Activated naive CD8-positive, alpha-beta T cell treated with anti-CD3 and anti-CD28 coated beads for 36 hours (primary cell): ENCODE measurements at places on chromosomes 2 and 18. TPM values are rescaled to one million over a fixed set of nuclear protein-coding genes. Genes with fewer than 3 reads are reported as not detected.

The ANKRD30B gene
- not detected for total RNA-seq

The C2orf76 gene
- 12.3 TPM for total RNA-seq

The MAP2 gene
- 0.21 TPM for total RNA-seq

The IL1RL1 gene
- total RNA-seq = 0.18 TPM

DNA sequence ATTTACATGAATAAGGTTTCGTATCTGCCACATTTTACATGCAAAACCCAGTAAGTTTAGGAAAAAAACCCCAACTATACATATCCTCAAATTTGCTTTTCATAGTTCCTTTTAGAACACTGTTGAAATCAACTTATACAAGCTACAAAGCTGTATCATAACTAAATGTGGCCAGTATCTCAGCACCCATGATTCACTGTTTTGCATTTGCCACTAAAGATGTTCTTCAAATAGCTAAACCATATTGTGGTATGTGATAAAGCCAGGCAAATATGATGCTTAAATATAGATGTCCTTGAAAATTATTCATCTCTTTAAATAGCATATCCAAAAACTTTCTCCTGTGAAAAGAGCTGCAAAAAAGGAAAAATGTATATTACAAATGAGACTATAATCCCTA lies 29.9 kb downstream of the ROCK2 start:
- DNase-seq = no peak

GRCh38 chr2:80887841-80888378 lies 583.4 kb upstream of the LRRTM1 start:
- no peak for DNase-seq

DNA sequence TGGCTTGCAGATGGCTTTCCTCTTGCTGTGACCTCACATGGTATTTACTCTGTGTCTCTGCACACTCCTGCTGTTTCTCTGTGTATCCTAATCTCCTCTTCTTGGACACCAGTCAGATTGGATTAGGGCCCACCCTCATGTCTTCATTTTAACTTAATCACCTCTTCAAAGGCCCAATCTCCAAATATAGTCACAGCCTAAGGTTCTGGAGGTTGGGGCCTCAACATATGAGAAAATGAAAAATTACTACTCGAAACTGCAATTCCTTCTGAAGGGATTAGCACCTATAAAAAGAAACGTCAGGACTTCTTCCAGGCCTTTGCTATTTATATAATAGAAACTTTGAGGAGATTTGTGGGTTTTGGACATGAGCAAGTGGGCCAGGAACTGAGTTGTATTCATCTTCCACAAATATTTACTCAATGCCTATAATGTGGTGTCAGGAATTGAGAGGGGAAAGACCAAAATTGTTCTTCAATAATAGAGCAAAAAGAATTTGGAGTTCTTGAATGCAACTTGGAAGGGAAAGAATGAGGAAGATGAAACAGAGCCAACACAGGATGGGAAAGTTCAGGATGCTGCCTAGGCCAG lies 270.0 kb upstream of the FN1 start:
- no peak for DNase-seq

DNA sequence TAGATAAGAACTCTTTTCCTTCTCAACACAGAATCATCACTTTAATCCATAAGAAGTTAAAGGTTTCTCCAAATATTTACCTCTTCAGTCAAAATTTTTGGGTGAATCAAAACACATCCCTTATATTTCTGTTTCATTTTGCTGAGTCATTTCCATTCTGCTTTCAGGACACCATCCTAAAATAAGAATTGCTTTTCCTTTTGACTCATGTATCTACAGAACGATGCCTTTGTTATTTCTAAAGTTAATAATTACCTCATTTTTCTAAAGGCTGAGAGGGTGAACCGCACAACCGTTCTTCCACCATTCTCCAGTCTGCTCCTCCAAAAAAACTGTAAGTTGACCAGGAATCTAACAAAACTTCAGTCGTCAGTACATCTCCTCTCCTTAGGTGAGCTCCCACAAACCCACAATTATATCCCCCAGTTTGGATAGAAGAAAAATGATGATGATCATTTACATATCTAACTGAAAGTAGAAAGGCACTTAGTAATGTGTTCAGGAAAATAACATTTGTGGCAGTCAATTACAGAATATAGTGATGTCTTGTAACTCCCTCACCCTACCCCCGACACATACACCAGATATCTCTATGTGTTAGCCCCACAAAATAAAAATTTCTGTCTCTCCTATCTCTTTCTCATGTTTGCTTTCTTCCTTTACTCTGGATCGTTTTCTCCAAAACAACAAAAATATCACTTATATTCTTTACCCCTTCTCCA lies 162.5 kb downstream of the RAD51AP2 start:
- no peak for DNase-seq

DNA sequence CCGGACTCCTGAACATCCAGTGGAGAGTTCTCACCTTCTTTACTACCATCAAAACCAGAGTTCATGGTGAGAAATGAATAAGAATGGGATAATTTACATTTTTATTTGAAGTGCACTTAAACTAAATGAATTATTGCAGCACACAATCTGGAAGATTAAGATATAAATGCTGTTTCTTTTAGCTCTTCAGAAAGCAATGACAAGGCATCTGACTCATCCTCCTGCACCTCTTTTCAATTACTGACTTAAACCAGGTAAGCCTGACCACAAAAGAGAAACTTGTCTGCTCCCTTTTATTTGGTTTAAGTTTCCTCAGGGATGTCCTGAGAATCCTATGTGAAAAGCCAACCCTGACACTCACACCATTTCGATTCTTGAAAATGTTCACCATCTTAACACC lies 720 bp upstream of the DSC2 start:
- no peak for DNase-seq

DNA sequence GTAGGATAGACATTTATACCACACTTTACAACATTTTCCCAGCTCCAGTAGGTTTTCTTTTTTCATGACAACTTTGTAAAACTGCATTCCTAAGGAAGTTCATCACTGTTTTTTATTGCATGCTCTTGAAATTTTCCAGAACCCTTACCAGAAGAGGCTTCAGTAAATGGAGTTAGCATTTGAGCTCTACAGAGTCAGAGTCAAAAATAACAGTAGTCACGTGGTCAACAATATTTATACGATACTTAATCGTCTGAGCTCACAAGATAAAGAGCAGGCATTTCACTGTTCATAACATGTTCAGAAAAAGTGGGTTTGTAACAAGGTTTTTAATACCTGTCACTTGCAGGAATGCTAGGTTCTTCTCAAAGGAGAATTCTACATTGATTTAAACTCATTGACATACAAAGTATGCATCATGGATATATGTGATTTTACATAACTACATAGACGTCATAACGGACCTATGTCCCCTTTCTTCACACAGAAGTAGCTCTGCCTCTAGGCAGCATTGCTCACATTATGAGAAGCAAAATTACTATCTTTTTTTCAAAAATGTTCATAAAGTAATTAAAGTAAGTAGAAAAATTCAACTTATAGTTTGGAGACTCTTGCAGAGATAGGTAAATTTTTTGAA lies 187.0 kb upstream of the COL3A1 start:
- DNase-seq = no peak

DNA sequence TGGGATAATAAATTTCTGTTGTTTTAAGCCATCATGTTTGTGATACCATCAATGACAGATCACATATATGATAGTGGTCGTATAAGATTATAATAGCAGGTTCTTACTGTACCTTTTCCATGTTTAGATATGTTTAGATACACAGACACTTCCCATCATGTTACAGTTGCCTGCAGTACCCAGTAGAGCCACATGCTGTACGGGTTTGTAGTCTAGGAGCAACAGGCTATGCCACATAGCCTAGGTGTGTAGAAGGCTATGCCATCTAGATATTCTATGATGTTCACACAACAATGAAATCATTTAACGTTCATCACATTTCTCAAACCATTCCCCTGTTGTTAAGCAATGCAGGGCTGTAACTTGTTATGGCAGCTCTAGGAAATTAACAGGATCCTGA lies 132.9 kb upstream of the SH3BP4 start:
- no peak for DNase-seq

DNA sequence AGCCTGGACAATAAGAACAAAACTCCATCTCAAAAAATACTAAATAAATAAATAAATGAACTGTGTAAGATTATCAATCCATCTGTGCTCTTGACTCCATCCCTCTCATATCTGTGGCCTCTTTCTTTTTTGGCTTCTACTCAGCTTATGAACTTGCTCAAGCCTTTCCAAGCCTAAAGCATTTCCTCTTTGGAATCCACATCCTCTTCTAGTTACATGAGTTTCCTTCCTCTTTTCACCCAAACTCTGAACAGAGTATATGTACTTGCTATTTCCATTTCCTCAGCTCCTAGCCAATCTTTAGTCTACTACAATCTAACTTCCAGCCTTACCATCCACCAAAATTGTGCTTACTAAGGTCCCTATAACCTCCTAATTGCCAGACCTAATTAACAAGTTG lies 2.5 kb upstream of the DNAJC10 start:
- DNase-seq = no peak

DNA sequence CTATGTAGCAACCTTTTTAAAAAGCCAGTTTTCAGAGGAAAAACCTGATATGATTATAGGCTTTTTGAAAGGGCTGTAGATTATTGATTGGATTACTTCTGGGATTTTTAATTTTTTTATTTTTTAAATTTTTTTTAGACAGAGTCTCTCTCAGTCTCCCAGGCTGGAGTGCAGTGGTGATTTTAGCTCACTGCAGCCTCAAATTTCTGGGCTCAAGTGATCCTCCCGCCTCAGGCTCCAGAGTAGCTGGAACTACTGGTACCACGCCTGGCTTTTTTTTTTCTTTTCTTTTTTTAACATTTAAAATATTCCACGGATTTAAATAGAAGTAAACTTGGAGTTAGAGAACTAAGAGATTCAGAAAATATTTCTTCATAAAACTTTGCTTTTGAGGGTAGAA lies 1.2 kb downstream of the MRPL19 start:
- DNase-seq = no peak

- peak; percentile 11 for DNase-seq
Measured at GRCh38 chr2:232230560-232230959, 148.0 kb upstream of the ALPP start.

DNA sequence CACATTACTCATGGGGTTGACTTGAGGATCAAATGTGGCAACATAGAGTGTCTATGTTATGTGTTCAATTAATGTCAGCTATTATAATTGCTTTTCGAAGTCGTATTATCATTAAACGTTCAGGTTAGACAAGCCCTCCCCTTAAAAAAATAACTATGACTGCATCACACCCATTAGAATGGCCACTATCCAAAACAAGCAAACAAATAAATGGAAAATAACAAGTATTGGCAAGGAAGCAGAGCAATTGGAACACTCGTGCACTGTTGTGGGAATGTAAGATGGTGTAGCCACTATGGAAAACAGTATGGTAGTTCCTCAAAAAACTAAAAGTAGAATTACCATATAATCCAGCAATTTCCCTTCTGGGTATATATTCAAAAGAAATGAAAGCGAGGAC lies 10.0 kb upstream of the CTIF start:
- DNase-seq = no peak
